Activated naive CD4-positive, alpha-beta T cell treated with anti-CD3 and anti-CD28 coated beads, Interleukin-2, amount 50 U/mL, for 16 hours (primary cell): ENCODE measurements at places on chromosomes 7 and 10.

GRCh38 chr10:58217612-58218011 is 50.1 kb downstream of the IPMK start:
- no peak for DNase-seq

GRCh38 chr7:116334555-116334954 is 124.2 kb downstream of the TES start:
- DNase-seq, result no peak

DNA sequence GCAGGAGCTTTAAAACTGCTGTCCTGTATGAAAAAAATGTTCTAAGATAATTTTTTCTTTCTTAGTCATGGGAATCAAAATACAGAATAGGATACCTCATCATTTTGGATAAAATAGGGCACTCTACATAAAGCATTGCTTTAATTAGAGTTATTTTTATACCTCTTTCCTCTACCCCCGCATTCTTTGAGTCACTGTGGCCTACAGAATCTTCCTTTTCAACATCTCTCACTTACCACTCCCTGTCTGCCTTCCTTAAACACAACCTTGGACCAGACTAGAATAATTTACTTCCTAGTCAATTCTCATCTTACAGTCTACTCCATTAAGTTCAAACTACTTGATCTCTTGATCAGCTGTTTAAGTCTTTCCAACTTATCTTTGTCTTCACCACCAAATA is 462.3 kb downstream of the PHTF2 start:
- no peak for DNase-seq

DNA sequence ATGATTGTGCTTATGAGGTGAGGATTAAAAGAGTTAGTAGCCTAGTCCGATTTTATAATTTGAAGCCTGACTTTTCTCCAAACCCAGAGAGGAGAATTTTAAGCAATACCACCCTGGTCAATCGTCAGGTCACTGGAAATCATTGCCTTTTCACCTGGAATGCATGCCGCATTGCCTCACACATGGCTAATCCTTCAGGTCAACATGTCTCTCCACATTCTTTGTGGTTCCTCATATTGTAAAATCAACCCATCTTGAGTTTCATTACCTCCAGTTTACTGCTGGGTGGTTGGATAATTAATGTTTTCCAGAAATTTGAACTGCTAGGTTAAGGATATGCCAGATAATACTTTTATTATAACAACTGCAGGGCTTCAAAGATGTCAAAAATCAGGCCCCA is 55.6 kb upstream of the SEMA3E start:
- no peak for DNase-seq

DNA sequence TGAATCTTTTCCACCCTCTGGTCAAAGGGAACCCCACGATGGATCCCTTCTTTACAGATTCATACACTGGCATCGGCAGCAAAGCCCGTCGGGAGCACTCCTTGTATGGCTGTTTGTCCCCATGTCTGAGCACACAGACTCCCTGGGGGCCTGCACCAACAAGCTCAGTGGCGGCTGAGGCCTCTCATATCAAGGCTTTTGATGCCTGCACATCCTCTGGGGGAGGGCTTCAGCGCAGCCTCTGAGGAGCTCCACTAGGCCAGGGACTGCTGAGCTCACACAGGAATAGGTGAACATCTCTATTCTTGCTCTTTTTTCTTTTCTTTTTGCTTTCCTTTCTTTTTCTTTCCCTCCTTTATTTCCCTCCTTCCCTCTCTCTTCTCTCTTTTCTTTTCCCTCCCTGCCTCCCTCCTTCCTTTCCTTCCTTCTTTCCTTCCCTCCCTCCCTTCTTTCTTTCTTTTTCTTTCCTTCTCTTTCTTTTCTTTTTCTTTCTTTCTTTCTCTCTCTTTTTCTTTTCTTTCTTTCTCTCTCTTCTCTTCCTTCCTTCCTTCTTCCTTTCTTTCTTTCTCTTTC is 174.6 kb downstream of the CCDC3 start:
- no peak for DNase-seq

- no peak for DNase-seq
Measured at GRCh38 chr7:121945480-121946236, 72.7 kb downstream of the PTPRZ1 start.

DNA sequence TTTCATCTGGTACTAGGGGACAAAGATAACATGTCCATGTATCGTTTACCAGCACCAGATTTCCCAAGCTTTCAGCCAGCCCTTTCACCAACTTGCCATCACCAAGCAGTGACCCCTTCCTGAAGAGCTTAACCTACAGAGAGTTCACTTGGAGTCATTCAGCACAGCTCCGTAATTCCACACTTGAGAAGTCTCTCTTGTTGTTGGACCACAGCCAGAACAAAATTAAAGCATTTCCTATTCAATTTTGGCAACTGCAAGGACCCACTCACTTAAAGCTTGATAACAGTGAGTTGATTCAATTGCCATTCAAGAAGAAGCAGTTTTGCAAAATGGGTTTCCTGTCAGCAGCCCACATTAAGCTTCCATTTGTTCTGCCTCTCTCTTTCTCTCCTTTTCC is 88.5 kb upstream of the LRRTM3 start:
- DNase-seq, result no peak

GRCh38 chr10:43026039-43026973 is 50.6 kb upstream of the RET start:
- DNase-seq, result no peak

- DNase-seq, result no peak
Measured at GRCh38 chr10:75971402-75972211, 540.2 kb downstream of the LRMDA start.

DNA sequence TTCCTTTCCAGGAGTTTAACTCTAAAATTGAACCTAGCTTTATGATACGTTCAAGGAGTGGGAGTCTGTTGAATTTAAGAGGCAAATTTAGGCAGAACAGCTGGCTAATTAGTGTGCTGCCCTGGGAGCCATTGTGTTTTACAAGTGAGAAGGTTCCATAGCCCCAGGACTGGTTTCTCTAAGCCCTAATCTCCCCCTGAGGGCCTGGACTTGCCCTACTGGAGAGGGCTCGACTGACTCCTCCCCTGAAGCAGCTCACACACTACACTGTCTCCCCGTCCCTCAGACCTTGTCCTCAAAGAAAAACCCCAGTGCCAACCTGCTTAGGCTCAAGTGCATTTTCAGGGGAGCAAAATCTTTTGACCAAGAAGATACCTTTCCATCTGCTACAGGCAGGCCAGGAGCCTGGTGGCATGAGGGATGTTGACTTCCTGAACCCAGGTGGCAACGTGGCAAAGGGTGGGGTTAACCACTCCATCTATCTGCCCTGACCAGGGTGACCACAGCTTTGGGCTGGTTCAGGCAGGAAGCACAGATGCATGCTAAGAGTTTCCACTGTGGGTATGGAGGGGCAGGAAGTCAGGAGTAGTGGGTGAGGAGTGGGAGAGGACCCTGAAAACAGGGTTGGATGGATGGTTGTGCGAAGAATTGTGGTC is 68.9 kb upstream of the CARD11 start:
- no peak for DNase-seq

DNA sequence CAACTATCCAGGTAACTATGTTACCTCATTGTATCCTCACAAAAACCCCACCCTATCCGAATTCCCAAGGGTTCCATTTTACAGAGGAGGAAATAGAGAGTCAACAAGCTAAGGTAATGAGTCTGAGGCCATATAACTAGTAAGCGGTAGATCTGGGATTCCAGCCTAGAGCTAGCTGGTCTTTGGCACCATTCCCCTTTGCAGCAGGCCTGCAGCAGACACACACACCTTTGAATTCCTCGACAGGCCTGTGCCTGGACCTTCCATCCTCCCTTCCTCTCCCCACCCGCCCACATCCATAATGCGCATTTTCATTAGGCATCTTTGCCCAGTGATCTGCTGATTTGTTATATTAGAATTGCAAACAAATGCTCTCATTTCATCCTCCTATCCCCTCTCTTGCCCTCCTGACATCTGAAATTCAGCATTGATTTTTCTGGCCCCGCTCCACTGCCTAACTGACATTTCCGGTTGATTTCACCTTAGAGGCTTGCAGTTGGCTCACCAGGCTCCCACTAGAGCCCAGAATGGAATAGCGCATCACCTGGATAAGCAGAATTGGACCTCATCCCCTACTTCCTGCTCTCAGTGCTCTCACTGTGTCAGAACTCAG is 129.5 kb downstream of the PLXNA4 start:
- no peak for DNase-seq

- no peak for DNase-seq
Measured at GRCh38 chr10:13708256-13708990, 121.7 kb downstream of the PRPF18 start.

DNA sequence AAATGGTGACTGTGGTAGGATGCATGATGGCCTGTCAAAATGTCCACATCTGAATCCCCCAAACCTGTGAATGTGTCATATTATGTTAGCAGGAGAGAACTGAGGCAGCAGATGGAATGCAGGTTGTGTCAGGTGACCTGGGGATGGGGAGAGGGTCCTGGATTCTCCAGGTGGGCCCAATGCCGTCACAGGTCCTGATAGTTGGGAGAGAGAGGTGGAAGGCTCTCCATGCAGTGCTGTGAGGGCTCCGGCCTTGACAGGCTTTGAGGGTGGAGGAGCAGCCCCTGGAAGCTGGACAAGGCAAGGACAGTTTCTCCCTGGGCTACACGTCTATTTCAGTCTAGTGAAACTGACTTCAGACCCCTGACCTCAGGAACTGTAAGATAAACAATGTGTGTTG is 330.9 kb upstream of the ZNF32 start:
- no peak for DNase-seq

DNA sequence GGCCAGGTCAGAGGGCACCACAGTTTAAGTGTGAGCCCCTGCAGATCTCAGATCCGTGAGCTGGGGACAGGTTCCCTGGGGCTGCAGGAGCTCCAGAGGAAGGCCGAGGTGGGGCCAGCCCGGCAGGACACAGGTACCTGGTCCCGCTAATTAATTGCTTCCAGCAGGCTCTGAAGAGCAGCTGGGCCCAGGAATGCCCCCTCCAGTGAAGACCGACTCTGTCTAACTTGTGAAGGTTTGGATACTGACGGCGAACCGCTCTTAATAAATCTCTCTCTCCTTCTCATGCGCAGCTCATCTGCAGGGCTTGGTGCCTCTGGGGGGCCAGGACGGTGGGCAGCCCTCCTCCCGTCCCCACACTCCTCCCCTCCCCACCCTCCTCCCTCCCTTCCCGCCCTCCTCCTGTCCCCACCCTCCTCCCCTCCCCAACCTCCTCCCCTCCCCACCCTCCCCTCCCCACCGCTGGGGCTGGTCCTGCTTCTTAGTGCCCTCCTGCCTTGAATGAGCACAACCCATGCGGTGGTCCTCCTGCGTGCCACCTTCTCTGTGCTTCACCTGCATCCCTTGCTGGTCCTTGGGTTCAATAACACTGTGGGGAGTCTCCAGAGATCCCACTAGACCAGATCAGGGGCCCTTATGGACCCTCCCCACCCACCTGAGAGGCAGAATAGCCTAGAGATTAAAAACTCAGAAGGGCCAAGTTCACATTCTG is 38.3 kb downstream of the PDGFA start:
- peak; percentile 5 for DNase-seq

DNA sequence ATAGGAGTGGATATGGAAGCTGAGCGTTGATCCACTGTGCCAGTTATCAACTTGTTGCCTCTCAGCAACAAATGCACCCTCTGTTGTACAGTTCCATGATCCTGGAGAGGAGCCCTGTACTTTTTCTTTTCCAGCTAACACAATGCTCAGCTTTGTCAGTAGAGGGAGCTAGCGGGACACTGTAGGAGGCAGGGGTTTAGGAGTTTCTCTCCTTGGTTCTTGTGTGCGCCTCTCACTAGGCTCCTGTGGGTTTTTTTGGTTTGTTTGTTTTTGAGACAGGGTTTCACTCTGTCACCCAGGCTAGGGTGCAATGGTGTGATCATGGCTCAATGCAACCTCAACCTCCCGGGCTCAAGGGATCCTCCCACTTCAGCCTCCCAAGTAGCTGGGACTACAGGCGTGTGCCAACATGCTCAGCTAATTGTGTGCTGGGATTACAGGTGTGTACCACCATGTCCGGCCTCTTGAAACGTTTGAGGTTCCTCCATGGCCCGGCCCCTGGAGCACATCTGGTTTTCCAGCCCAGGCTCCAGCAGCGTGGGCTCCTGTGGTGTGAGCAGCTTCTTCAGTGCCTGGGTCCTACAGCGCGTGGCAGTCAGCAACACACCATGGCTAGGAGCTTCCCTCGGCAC is 12.0 kb upstream of the MARVELD1 start:
- peak; percentile 31 for DNase-seq

GRCh38 chr7:2202901-2203765 is 29.6 kb downstream of the MAD1L1 start:
- DNase-seq, result no peak

DNA sequence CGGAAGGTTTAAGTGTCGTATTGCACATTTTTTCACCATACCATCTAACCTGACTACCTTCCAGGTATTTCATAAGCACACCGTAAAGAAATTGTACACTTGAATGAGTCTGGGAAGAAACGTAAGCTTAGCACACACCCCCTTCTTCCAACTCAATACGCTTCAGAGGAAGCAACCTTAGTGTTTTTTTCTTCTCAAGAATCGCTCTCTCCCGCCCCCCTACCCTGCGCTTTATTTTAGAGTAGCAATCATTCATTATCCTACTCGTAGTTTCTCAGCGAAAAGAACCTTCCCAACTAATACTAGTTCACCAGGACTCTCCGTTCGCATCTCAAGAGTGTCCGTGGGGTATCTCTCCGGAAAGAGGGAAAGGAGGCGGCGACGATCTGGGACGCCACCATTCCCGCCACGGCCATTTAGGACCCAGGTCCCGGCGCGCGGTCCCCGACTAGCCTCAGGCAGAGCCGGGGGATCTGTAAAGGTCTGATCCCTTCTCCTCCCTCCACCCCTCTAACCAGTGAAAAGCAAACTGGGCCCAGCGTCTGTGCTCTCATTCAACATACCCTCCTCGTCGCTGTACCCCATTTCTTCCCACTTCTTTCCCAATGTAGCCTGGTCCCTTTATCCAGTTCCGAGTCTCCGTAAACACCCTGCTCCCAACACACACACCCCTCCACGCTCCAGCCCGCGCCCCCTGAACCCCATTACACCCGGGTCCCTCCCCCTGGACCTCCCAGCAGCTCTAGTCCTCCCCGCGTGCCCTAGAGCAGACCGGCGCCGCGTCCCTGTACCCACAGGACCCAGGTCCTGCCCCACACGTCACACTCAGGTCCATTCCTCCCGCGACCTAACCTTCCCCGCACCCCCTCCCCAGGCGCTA is 16.0 kb downstream of the MYOZ1 start:
- no peak for DNase-seq

- DNase-seq, result no peak
Measured at GRCh38 chr7:159192725-159193453, 48.2 kb upstream of the VIPR2 start.

DNA sequence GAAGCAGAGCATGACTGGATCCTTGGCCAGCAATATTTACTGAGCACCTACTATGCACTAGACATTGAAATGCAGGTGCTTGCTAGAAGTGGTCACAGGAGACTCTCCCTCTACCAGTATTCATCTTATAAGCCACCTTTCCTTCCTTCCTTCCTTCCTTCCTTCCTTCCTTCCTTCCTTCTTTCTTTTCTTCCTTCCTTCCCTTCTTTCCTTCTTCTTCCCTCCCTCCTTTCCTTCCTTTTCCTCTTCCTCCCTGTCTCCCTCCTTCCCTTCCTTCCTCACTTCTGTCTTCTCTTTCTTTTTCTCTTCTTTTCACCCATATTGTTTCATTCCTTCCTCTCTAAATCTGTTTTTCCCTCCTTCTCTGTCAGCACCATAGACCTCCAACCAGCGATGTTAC is 47.3 kb upstream of the TCF7L2 start:
- DNase-seq, result no peak
